CD4-positive, alpha-beta memory T cell (primary cell): ENCODE measurements at places on chromosomes 2 and 18.

- DNase-seq, result no peak
Measured at GRCh38 chr2:86216575-86217555, 17.6 kb downstream of the MRPL35 start.

- DNase-seq, result no peak
Measured at GRCh38 chr2:121008975-121009374, 273.3 kb downstream of the GLI2 start.

DNA sequence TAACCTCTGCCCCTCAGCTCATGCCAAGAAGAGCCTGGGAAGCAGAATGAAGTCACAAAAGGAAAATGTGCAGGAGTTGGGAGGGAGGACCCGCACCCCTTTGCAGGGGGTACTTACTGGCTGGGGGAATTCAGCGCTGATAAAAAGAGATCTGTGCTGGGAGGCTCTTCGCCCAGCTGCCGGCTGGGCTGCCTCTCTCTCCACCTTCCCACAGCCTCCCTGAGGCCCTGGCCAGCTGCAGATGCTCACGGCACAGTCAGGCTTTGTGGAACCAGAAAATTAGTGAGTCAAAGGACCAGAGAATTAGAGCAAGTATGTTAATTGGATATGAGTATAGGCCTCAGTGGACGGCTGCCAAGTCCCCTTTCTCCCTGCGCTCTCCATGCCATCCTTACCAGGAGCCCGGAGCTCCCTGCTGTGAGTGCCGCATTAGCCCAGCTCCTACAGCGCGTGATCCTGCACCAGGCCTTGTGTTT is 181.7 kb upstream of the SH3BP4 start:
- no peak for DNase-seq

- no peak for DNase-seq
Measured at GRCh38 chr2:73402386-73403103, 16.9 kb downstream of the ALMS1 start.

GRCh38 chr2:60979231-60979630 is 38.3 kb upstream of the PEX13 start:
- DNase-seq, result no peak

DNA sequence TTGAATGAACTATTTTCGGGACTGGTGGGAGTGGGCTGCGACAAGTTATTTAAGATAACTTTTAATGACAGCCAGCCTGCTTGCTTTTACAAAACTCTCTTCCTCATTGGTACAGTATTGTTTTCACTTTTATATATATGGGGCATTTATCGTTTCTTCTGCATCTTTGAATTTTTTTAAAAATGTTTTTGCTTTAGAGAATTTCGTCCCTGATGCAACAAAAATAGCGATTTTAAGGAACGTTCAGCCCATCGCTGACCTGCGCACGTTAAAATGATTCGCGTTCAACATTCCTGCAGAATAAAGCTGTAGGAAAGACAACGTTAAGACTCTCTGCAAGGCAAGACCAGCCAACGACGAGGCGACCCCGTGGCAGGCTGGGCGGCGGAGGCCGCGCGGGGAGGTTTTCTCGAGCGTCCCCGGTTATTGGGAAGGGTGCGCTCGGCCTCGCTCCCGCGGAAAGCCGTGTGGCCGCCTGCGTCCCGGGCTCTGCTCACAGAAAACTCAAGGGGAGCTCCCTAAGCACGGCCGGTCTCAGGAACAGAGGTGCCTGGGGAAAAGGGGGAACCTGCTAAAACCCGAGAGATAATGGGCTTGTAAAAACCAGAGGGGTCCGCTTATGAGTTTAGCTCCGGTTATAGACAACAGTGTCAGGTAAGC is 3.0 kb downstream of the PAX8 start:
- DNase-seq, result no peak

GRCh38 chr2:16728351-16729136 is 62.9 kb upstream of the CYRIA start:
- DNase-seq, result no peak

GRCh38 chr2:23838581-23838980 is 88.3 kb downstream of the ATAD2B start:
- DNase-seq, result no peak

- peak; percentile 62 for DNase-seq
Measured at GRCh38 chr2:26245231-26245732, 543 bp downstream of the HADHB start.

- DNase-seq, result no peak
Measured at GRCh38 chr2:161122772-161123530, 37.3 kb upstream of the TANK start.

DNA sequence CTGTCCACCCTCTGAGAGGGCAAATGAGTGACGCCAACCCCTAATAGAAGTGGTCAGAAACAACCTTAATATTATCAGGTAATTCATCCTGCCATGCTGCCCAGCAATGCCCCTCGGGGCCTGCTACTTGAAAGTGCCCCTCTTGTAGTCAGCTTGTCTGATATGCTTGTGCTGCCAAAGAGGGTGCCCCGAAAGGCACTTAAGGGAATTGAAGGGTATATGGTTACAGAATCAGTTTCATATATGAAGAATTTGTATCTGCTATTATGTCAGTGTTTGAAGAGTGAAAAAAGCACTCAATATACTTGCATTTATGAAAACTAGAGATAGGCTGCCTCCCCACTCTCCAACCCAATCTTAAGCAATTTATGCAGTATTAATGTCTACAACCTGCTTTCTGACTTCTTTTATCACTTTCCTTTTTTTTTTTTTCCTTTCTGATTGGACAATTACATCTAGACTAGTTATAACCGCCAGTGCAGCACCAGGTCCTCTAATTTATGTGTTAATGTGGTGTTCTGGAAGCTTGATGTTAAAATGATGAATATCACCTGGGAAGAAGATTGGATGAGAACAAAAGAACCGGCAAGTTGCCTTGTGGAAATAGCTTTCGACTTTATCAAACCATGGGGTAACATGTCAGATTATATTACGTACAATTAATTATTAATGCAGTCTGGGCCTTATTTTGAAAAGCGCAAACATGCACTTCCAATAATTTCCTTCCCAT is 646.9 kb upstream of the ACVR2A start:
- peak; percentile 31 for DNase-seq

- no peak for DNase-seq
Measured at GRCh38 chr2:107336526-107336925, 450.6 kb upstream of the ST6GAL2 start.

DNA sequence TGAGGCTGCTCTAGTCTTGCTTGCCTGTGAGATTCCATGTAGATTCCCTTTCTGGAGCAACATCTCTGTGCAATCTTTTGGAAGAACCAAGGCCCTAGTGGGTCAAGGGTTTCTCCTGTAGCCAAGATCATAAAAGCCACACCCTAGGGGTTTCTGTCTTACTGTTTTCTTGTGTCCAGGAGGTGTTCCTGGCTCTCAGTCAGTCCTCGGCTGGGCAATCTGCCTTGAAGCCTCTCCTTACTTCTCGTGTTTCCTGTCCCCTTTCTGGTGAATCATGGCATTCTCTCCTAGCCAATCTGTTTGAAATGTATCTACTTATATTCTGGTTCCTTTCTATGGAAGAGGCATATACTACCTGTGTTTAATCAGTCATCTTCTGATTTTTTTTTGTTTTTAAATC is 484.8 kb upstream of the UBE2E3 start:
- DNase-seq, result no peak

GRCh38 chr2:102253753-102254150 is 57.6 kb upstream of the IL1RL1 start:
- DNase-seq, result no peak

DNA sequence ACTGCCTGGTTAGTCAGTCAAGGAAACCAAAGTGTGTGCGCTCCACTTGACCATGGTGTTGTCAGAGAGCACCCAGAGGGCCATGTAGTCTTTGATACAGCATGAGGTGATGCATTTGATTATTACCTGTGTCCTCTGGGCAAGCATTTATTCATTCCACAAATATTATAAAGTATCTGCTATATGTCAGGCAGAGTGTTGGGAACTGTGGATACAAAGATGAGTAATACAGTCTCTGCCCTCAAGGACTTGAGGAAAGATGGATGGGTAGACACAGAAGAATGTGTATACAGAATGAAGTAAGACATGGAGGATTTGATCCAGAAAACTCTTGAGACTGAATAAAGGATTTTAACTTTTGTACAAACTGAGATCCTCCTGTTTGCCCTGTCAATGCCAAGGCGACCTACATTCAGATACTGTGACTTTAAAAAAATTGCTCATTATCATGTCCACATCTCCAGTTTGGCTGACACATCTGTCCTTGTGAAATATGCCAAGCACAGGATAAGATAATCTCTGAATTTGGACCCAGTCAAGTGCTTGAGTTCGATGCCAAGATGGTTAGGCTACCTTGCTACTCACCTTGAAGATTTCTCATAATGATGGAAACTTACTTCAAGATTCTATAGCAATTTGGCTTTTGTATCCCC is 50.8 kb downstream of the ACYP2 start:
- no peak for DNase-seq

DNA sequence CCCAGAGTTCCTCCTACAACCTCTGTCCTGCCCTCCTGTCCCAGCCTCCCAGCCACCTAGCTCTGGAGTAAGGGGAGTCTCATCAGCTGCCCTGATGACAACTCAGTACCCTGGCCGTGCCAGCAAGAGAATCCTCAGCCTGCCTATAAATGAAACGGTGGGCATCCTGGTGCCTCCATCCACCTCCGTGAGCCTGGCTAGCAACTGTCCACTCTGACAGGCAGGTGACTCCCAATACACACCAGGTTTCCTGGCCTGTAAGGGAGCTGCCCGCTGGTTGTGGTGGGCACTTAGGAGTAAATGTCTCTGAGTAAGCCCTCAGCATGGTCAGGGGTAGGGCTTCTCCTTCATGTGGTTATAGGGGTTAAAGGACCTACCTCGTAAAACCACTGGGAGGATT is 81.5 kb downstream of the XDH start:
- DNase-seq, result no peak

- DNase-seq, result no peak
Measured at GRCh38 chr2:230829959-230830358, 34.8 kb upstream of the ITM2C start.

- no peak for DNase-seq
Measured at GRCh38 chr18:38930881-38931753, 1365.5 kb upstream of the CELF4 start.

GRCh38 chr2:43274055-43274454 is 47.6 kb upstream of the ZFP36L2 start:
- no peak for DNase-seq

DNA sequence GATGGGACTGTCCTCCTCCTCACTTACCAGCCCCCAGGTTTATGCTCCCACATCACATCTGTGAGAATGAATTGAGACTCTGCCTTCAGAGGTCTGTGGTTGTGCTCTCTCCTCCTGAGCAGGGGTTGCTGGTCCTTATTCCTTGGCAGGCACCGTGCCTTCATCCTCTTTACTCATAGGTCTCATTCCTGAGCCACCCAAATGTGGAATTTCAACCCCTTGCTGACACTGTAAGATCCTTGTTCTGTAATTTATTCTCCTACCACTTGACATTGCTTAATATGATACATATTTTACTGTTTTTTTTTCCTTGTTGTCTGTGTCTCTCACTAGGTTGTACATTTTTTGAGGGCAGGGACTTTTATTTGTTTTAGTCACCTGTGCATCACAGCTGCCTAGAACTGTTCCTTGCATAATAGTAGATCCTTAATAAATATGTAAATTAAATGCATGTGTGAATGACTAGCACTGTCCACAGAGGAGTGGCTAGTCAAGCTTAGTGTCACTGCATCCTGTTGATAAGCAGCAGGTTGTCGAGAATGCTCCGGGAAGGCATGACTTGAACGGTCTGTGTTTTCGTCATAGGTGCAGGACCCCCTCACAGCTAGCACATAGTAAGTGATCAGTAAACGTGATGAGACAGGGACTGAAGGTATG is 180.6 kb downstream of the ZNF407 start:
- DNase-seq, result no peak

DNA sequence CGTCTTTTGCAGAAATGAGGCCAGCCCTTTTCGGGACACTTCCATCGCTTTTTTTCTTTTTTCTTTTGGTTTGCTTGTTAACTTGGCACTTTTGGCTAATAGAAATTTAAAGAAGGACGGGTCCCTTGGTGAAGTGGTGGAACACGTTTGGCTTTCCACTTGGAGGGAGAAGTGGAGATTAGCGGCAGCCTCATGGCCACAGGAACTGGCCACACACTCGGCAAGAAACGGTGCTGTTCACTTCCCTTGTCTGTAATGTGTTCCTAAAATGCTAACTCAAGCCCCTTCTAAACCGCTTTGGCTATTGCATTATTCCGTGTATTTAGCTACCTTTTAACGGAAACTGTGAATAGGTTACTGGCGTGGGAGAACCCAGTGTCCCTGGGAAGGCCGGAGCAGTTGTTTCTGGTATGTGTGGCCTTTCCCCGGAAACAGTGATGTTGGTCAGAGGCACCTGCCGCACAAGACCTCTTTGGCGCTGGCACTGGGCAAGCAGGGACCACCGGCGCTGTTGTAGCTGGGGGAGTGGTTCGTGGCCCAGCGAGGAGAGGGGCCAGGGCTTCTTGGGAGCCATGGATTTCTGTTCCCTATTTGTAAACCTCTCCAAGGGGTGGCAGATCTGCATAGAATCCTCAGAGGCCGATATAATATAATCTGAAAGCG is 981 bp downstream of the RAMP1 start:
- no peak for DNase-seq

DNA sequence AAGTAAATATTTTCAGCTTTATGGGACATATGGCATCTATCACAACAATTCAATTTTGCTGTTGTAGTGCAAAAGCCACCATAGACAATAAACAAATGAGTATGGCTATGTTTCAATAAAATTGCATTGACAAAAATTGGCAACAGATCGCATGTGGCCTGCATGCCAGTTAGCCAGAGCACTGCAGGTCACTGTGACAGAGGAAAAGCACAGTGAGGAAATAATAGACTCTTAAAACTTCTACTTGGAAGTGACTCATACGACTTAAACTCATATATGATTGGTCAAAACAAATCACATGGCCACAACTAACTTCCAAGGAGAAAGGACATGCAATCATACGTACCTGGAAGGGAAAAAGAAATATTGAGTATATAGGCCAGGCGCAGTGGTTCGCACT is 44.4 kb downstream of the EXOC6B start:
- no peak for DNase-seq

DNA sequence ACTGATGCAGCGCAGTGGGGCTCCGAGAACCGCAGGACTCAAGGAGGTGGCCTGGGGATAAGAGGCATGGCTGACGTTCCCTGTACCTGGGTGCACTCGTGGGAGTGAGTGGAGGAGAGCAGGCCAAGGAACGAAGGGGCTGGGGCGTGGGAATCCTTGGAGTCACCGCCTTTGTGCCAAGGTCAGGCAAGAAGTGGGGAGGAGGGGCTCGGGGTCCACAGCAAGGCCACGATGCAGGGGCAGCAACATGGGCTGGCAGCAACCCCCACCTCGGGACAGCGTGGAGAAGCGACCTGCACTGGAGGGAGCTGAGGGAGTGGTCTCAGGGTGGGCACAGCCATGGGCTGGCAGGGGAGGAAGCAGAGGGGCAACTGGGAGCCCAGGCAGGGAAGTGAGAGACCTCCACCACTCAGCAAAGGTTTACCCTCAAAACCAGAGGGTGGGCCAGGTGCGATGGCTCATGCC is 18.6 kb downstream of the ARID5A start:
- no peak for DNase-seq

- no peak for DNase-seq
Measured at GRCh38 chr2:230912046-230912445, 13.0 kb downstream of the GPR55 start.

GRCh38 chr2:222733470-222733845 is 62.0 kb downstream of the MOGAT1 start:
- no peak for DNase-seq

- no peak for DNase-seq
Measured at GRCh38 chr18:13390196-13390595, 171.6 kb downstream of the LDLRAD4 start.

- no peak for DNase-seq
Measured at GRCh38 chr2:146503366-146503765, 1341.5 kb upstream of the ACVR2A start.
